ENCODE measurements at places on chromosomes 4 and X.
A peak's percentile ranks its signal among the peaks of the same experiment; 100 is the strongest.

- DNase-seq: no peak
Measured at GRCh38 chr4:186727169-186727976, 3.7 kb upstream of the FAT1 start.

DNA sequence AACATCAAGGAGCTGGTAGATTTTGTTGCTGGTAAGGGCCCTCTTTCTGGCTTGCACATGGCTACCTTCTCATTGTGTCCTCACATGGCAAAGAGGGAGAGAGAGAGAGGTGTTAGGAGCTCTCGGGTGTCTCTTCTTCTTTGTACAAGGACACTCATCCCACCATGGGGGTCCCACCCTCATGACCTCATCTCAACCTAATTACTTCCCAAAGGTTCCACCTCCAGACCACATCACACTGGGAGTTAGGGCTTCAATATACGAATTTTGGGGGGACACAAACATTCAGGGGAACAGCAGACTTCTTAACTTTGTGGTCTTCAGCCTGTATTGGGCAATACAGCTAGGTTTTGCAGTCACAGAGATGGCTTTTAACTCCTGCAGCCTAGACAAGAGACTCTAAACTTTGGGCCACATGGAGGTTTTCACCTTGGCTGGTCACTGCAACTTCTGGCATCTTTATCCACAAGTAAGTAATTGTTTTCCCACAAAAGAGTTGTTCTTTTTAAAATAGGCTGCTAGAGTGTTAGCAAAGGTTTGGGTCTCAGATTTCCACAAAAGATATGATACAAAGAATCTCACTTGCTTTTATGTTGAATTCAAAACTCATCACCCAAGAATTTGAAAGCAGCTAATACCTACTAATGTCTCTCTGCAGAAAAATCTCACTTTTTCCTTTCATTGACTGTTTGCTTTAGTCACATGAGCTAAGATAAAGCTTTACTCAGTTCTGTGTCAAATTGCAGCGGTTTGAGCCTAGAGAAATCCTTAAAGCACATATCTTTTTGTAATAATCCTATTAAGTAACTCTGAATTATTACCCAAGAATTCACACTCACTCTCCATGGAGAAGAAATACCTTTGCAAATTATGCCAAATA lies 39.6 kb upstream of the BBS12 start:
- no peak for DNase-seq

GRCh38 chr4:170990989-170991589 lies 822.1 kb upstream of the GALNTL6 start:
- no peak for DNase-seq

- DNase-seq: no peak
Measured at GRCh38 chrX:154440623-154441357, 3.2 kb upstream of the FAM50A start.

DNA sequence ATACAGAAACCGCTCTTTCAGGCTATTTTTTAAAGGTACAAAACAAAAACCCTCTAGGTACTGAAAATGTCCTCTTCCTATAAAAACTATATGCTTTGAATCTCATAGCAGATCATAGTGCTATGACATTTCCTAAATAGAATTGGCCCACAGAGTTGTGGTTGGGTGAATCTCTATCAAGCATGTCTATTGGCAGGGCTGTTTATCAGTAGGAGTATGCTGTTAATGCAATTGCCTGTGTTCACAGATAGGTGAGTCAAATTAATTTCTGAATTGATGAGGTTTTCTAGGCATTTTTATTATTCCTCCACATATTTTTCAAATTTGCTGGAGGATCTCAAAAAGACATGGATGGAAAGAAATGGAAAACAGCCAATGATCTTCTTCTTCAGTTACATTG lies 73.9 kb downstream of the QRFPR start:
- DNase-seq: no peak

GRCh38 chrX:34918856-34919255 lies 23.7 kb upstream of the FAM47B start:
- no peak for DNase-seq

GRCh38 chrX:19194285-19195242 lies 72.3 kb upstream of the ADGRG2 start:
- no peak for DNase-seq

DNA sequence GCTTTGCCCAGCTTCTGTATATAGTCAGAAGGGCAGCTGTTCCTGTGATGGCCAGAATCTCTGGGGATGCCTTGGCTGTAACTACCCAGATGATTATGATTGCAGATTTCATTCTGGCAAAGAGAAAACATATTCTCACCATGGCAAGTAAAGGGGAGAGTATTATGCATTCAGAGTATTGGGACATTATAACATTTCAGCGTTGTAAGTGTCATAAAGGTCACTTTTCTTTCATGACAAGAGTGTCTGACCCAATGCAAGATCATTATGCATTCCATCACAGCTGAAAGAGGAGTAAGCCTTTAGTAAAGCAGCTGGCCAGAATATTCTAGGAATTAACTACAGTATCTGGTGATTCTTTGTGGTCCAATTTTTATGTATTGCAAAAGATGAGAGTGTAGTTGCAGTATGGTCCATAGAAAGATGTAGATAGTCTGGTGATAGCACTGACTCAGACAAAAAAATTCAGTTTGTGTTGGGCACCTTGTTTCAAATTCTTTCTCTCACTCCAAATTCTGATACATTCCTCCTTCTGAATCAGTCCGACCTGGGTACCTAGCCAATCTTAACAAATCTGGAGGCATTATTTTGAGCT lies 2366.3 kb downstream of the PCDH7 start:
- no peak for DNase-seq

- no peak for DNase-seq
Measured at GRCh38 chr4:83315341-83315870, 19.2 kb downstream of the HPSE start.

DNA sequence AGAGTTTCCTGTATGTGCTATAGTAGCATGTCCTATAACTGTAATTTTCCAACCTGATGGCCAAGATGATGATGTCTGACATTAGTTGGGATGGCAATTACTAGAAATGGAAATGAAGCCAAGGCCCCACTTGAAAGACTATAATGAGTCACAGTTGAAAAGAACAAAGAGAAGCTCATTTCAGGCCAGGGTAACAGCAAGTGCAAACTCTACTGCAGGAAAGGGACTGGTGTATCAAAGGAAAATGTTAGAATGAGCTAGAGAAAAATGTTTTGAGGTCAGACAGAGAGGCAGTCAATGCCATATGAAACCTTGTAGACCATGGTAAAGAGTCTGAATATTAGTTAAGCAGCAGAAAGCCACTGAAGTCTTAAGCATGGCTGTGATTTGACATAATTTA lies 146.2 kb upstream of the SH3RF1 start:
- DNase-seq: no peak

DNA sequence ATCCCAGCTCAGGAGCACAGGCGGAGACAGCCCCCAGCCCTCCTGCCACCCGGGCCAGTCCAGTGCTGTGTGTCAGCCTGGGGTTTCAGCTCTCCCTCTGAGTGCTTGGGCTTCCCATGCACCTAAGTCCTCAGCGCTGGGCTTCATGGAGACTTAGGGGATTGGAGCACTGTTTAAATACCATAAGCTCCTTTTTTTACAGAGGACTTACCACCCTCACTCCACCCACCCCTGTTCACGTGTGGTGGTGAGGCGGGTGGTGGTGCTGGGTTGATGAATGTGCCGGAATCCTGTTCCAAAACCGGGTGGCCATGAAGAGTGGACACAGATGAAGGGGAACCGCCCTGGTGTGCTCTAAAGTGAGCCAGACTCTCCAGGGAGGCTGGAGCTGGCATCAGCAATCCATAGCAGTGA lies 66.9 kb downstream of the PSAPL1 start:
- no peak for DNase-seq

DNA sequence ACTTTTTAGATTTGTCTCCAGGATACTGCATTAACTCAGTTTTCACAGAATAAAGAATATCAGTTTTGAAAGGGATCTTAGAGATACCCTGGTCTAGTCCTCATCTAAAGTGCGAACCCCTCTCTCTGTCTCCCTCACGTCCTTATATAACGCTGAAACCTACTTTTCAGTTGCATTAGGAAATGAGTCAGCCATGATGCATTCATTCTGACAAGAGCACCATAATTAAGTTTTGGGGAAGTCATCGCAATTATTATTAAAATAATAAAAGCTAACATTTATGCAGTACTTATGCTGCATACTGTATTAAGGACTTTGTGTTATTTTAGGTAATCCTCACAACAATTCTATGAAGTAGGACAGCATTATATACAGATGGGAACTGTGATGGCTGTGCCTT lies 116.1 kb downstream of the REELD1 start:
- no peak for DNase-seq

DNA sequence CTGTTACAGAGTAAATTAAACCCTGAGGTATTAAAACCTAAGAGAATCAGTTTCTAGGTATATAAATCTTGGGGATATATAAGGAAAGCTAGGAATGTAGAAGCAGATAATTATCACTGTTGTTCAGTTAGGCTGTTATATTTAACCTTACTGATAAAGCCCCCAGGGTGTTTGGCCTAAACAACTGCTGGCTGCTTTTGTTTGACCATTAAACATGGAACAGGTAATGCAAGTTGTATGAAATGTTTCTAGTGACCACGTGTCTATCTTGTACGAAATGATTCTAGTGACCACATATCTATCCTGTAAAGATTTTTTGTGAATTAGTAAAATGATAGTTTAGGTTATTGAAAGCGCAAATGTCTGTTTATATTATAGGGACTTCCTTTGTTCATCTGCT lies 52.6 kb downstream of the SGMS2 start:
- no peak for DNase-seq

DNA sequence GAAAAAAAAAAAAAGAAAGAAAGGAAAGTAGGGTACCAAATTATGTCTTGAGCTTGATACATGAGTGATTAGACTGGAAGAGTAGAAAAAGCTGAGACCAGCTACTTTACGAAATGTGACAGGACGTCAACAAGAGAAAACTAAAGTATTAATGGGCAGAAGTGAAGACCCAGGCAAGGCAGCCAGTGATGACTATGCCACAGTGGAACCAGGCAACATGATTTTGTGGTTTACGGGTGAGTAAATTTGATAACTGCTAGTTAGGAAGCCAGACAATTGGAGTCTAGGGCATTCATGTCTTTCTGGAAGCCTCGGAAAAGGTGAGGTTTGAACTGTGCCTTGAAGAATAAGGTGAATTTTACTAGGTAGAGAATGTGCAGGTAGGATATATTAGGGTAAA lies 326.4 kb downstream of the TENM3 start:
- no peak for DNase-seq

DNA sequence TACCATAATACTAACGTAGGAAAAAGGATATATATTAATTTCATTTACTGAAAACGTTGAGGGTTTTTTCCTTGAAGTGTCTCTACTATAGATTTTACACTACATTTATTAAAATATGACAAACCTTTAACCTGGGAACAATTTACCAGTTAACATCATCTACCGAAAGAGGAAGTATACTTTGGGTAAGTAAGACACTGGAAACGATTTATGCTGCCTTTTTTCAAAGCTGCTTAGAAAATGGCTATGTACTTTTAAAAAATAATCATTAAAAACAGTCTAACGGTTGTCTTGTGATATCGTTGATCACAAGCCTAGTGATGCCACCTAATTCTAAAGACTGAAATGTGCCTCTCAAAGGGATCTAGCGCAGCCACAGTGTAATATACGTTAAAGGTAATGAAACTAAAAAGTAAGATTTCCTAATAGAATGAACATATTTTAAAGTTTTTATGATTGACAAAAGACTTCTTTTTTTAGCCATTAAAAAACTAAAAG lies 50.4 kb downstream of the STX18 start:
- DNase-seq: no peak

DNA sequence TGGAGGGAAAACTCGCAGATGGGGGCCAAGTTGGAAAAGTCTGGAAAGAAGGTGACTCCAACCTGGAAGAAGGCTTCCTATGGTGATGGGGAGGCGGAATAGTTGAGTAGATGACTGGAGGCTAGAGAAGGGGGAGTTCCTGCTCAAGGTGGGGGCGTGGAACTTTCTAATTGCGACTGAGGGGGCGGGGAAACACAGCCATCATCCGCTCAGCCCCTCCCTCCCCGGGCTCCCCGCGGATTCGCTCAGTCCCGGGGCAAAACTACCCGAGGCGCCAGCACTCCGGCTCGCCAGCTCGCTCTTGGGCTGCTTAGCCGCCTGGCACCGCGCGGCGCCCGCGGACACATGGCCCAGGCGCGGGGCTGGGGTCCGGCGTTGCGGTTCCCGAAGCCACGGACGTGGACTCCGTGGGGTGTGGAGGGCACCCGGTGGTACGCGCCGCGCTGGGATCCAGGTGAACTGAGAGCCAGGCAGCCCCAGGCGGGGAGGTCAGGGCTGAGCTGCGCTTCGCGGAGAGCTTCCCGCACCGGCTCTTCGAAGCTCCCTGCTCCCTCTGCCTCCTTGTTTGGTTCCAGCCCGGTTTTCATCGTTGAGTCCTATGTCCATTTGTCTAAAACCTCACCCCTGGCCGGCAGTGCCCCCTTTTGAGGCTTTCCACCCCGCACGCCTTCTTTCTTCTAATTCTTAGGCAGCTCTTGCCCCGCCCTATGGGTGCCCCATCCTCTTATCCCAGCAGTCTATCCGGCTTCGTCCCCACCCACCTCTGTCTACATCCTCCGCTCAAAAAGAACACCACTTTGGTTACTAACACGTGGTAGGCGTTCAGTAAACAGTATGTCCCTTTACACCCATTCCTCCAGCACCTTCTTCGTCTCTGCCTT lies 38.9 kb downstream of the STARD8 start:
- DNase-seq: peak; percentile 13

- no peak for DNase-seq
Measured at GRCh38 chrX:15930585-15930984, 76.0 kb upstream of the AP1S2 start.

DNA sequence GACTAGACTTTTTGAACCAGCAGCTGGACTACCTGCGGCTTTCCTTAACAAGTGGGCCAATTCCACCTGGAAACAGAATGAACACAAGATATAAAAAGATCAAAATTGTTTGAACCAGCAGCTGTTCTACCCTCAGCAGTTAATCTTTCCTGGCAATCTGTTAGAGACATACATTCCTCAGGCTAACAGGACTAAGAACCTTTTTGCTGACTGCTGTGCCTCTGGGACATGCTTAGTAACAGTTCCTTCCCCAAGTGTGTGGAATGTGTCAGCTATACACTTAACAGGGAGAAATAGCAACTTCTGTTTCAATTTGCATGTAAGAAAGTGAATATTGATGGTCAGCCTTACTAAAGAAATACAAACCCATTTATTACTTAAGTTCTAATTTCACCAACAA lies 554.4 kb downstream of the ARAP2 start:
- DNase-seq: no peak

DNA sequence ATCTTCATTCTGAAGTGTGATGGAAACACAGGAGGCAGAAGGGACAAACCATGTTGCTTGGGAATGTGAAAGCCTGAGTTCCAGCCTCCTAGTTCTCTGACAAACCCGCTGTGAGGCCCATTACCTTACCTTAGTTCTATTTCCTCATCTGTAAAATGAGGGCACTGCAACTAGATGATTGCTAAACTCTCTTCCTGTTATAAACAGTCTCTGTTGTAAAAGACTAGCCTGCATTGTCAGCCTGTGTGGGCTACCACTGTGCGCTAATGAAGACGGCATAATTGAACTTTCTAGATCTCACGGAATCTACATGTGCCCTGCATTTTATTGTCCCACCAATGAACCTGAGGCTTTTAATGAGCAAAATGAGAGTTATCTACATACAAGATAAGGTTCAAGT lies 147.2 kb downstream of the AFF2 start:
- DNase-seq: no peak

- DNase-seq: peak; percentile 11
Measured at GRCh38 chrX:133670383-133670782, 255.1 kb upstream of the GPC4 start.
